ENCODE measurements at places on chromosomes 12 and 14.
A peak's percentile ranks its signal among the peaks of the same experiment; 100 is the strongest.

DNA sequence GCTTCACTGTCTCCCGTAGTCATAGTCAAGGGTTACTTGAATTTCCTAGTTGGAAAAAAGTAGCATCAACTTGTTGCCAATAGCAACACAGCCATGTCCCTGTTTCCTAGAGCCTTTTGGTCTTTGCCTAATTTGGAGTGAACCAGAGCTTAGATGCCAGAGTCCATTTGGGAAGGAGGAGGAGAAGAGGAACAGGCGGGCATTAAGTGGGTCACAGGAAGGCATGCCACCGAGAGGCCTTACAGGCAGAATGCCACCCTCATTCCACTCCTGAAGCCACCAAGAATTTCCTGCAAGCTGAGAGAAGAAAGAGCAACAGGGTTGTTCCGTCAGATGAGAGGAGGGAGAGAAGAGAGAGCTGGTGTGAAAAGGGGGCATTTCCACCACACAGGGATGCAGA, 339.5 kb downstream of the DPF3 start:
- no peak for DNase-seq

DNA sequence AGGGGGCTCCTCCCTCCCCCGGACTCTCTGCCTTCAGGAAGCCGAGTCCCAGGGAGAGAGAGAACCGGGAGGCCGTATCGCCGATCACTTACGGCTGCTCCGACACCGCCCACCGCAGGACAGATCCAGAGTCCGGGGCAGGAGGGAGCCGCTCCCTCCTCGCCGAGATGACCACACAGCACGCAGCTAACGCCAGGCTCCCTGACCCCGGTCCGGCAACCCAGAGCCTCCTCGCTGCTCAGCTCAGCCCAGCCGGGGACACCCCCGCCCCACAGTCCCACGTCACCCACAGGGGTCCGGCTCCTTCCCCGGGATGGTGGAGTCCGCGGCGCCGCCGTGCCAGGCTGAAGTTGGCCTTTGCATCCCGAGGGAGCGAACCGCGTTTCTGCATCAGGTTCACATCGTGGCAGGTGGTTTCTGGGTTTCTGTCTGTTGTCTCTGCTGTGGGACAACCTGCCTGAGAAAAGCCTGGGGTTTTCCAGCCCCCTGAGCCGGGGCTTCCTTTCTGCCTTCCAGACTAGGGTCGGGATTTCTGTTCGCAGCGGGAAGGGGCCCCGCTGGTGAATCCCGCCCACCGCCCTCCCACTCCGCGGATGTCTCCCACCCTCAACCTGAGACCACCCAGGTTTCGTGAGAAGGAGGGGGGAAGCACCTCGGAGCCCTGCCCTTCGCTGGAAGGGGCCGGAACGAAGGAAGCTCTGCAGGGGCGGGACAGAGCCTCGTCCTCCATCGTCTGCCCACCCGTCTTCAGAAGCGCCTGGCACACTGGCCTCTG, 61.2 kb downstream of the NOC4L start:
- no peak for DNase-seq

DNA sequence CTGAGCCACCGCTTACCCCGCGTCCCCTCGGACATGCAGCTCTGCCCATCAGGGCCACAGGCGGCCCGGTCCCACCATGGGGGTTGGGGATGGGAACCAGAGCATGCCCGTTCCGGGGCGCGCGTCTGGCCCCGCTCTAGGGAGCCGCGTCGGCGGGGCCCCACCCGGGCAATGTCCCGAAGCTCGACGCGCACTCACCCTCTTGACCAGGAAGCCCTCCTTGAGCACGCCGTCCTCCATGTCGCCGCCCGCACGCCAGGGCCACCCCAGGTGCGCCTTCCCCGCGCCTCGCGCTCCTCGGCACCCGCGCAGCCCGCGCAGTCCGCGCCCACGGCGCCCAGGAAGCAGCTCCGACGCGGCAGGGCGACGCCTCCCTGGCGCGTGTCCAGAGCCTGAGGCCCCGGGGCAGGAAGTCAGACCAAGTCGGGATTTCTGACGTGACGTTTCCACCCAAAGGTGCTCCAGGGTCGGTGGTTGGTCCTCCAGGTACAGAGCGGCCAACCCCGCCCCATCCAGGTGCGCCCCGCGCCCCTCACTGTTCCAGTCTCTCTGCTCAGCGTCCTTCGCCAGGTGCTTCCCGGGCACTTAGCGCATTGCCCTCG, at the start of gene PLEK2:
Gene PLEK2, minus strand, starts transcription at position 346 of the 602 bp plus-strand sequence. Its CDS starts 106 bp downstream, at position 240.
- DNase-seq = no peak

GRCh38 chr14:19801118-19801464, 2.5 kb upstream of the OR4N2 start:
- DNase-seq = no peak

GRCh38 chr14:85463512-85463911, 66.4 kb upstream of the FLRT2 start:
- DNase-seq = no peak

DNA sequence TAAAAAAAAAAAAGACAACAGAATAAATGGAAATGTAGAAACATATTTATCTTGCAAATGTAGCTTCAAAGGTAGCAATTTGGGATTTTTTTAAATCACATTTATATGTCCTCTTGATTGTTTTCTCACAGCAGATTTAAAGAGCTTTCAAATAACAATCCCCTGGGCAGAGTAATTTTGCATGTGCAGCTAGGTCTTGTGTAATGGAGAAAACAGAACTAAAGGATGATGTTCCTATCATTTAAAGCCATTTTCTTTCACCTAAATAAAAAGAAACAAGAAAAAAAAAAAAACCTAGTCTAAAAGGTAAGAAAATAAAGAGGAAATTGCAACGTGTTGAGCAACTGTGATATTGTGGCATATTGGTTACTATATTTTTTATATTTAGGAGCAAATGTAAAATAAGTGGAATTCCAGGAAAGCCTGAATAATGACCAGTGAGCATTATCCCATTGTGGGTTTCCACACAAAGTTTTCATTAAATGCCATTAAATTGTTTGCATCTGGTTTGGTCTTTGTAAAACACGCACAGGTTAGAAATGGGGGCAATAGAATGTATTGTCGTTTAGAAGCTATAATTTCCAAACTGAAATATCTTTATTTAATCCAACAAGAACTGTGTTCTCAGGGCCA, 215.6 kb downstream of the SLC6A15 start:
- DNase-seq = no peak

DNA sequence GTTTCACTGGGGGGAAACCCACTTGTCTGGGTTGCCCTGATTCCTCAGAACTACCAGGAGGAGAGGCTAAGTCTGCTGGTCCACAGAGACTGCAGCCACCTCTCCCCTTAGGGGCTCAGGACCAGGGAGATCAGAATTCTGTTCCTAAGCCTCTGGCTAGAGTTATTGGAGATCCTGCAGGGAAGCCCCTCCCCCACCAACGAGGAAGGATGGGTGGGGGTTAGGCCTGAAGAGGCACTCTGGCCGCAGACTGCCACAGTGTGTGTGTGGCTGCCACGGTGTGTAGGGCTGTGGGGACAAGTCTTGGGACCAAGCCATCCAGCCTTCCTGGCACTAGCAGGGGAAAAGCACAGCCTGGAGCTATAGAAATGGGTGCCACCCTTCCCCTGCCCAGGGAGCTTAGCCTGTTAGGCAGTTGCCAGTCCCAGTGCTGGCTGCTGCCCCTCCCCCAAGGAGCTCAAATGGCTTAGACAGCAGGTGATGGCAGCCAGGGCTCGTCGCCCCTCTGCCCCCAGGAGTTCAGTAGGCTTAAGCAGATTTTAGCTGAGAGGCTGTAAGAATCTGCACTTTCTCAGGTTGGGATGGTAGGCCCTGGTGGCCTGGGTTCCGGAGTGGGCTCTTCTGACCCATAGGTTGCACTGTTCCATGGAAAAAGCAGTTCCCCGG, 107.7 kb downstream of the ERGIC2 start:
- no peak for DNase-seq

DNA sequence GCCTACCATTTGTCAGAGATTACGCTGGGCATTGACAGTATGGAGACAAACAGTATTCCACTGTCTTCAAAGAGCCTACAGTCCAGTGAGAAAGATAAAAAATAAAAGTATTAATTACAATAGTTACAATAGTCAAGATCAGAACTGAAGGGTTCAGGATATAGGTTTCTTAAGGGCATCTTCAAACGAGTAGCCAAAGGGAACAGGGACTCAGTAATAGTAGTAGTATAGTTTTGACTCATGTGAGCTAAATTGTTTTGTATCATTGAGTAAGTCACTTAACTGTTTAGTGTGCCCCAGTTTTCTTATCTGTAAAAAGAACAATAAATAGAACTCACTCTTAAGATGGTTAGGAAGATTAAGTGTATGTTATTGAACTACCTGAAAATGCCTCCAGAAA, 123.6 kb downstream of the METTL25 start:
- DNase-seq = no peak

DNA sequence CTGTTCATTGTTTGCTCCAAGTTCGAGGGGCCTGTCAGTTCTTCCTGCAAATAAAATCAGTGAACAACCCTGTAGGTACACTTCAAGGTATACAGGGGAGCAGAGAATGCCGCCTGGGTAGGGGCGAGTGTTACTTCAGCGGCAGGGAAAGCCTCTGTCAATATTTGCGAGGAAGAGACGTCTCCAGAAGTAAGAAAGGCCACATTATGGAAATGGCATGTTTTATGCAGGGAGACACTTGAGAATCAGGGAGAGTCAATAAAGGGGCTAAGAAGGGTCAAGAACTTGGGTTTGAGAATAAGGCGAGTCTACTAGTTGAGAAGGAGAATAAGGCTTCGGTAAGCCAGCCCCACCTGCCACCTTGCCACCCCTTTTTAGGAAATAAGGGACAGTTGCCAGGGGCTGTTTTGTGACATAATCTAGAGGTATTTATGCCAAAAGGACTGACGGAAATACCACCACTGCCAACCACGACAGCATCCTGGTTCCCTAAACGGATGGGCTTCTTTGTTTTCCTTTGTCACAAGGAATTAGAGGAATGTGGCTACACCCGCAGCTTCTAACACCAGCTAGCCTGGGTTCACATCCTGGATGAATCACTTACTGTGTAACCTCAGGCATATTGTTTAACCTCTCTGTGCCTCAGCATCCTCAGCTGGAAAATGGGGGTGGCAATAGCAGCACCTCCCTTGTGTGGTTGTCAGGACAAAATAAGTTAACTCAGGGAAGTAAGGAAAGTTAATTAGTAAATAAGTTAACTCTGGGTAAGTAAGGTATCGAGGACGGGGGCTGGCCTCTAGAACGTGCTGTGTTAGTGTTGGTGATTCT, 67.7 kb downstream of the EID3 start:
- DNase-seq = no peak

DNA sequence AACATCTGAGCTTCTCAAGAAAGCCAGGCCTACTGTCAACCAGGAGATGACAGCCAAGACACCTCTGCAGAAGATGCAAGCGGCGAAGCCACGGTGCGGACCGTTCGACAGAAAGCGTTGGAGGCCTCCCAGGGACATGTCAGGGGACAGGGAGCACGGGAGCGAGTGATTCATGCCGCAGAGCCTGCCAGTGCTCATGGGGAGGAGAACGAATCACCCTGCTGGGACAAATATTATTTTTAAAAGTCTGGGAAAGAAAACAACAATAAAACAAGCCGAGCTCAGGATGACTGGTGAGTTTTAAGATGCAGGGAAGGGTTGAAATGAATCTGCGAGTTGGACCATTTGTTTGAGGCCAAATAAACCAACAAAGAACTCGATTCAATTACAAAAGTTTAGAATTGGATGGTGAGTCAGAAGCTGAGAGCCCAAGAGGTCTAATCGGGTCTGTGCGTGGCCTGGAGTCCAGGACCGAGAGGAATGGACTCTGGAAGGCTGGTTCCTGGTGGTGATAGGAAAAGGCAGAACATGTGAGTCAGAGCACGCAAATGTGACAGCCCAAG, 91.0 kb downstream of the RBM19 start:
- peak; percentile 95 for DNase-seq

- DNase-seq = no peak
Observed at GRCh38 chr12:16586350-16587109, 19.4 kb downstream of the LMO3 start.

DNA sequence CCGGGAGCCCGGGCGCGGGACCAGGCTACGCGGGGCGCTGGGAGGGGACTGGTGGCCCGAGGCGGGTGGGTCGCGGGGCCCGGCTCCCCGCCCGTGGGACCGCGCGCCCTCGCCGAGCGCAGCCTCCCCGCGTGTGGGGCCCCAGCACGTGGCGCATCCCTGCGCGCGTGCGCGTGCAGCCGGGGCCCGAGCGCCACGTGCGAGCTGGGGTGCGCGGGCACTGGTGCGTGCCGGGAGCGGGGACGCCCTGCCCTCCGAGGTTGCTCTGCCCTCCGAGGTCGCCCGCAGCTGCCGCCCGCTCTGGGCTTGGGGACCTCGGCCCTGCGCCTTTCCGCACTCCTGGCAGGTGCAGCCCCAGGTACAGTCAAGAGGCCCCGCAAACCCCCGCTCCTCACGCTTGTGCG, 365 bp upstream of the CCDC88C start:
- no peak for DNase-seq

DNA sequence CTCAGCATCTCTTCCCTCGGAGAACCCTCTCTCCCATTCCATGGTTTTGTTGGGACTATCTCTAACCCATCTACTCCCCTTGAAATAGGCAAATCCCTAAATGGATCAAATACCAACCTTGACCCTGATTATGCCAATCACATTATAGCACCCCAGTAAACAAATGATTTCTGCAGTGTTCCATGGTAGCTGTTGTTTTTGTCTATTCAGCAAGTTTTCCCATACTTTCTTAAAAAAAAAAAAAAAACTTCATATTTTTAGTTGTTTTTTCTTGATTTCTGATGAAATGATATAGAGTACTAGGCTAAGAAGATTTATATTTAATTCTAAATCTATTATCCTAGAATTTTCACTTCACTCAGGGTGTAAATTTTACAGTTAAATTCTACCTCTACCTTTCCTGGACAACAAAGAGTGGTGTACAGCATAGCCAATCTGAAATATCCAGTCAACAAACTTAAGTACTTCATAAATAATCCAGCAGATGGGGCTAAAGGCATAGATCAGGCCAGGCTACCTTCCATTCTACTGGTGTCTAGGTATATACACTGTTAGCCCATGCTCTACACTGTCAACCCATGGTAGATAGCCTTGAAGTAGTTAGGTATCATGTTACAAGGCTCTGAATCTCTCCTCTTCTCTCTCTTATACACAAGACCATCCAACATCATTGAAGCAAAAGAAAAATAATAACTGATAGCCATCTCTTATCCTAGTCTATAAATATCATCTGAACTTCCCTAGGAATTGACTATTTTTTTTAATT, 82.2 kb downstream of the PLEKHG7 start:
- DNase-seq = peak; percentile 79

Measured in mesenchymal stem cell (in vitro differentiated cells and primary cell).